ENCODE measurements at places on chromosomes 4 and X.

DNA sequence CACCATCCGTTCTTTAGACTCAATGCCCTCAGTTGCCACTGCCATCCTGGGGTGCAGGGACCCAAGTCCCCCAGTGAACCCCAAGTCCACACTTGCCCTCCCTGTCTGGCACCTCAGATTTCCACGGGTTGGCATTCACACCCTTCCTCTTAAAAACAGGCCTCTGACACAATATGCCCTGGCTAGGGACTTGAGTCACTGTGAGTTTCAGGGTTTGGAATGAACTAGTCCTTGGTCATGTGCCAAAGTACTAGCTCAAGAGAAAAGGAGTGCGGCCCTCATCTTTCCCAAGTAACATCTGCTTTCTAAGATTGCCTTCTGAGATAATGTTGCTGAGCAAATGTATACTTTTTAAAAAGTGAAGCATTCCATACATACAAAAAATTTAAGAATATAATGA is 134.0 kb downstream of the MID1 start:
- no peak for DNase-seq

GRCh38 chr4:139208404-139208945 is 31.5 kb upstream of the ELF2 start:
- DNase-seq = peak; percentile 46

DNA sequence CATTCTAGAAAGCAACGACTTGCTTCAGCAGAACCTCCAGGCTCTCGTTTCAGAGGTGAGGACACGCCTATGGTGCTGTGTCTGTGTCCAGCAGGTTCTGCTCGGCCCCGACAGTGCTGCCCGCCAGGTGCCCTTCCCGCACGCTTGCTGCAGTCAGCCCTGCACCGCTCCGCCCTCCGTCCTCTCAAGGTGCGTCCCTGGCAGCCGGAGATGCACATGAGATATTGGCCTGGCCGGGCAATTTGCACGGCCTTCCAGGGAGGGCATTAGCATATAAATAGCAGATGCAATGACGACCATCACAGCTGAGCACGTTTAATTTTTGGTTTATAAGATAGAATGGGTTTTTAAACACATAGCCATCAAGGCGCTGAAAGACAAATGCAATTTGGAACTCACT is 14.4 kb downstream of the UVSSA start:
- DNase-seq = no peak

DNA sequence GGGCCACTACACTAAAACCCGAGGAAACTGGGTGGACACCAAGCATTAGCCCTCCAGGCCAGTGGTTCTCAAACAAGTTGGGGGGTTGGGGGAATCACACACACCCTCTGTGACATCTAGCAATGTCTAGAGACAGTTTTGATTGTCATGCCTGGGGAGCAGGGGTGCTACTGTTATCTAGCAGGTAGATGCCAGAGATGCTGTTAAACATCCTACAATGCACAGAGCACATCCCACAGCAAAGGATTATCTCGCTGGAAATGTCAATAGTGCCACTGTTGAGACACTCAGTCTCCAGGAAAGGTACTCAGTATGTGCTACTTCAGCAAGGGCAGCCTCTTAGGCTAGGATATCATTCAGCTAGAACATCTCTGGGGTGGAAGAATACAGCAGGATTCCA is 1.3 kb downstream of the SMC1A start:
- DNase-seq = no peak

DNA sequence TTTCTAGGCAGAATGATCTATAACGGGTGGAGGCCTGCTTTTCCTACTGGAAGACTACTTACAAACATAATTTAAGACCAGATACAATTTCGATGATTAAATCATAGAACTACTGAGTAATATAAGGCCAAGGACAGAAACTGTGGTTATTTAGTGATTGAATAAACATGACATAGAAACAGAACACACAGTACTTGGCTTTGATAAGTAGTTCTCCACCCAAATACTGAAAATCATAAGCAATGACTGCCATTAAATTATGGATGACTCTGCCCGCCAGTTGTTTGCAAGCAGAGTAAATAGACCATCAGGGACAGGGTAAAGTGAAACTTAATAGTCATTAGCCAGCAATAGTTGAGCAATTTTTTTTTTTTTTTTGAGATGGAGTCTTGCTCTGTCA is 17.2 kb upstream of the SMIM14 start:
- no peak for DNase-seq

GRCh38 chr4:3420606-3420955 is 21.2 kb upstream of the HGFAC start:
- peak; percentile 21 for DNase-seq

GRCh38 chrX:109614951-109615350 is 10.0 kb downstream of the KCNE5 start:
- DNase-seq = peak; percentile 25

GRCh38 chrX:17056868-17057608 is 110.6 kb downstream of the REPS2 start:
- no peak for DNase-seq

- no peak for DNase-seq
Measured at GRCh38 chr4:55763996-55764395, 55.6 kb upstream of the EXOC1L start.

DNA sequence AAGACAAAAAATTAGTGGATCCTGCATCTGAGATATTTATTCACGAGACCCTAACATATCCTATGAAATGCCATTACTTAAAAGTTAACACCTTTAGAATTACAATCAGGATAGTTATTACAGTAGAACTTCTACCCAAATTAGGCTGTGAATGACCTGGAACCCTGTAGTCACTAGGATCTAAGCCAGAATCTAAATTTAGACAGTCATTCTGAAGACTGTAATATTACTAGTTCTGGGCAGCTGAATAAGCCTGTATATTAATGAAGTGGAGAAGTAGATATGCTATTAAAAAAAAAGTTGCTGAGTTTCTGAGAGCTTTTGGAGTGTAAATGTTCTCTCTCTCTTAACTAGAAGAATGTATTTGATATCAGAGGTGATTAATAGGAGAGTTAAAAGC is 67.0 kb downstream of the FAM13A start:
- no peak for DNase-seq

- DNase-seq = no peak
Measured at GRCh38 chrX:118682258-118683014, 45.0 kb upstream of the IL13RA1 start.

DNA sequence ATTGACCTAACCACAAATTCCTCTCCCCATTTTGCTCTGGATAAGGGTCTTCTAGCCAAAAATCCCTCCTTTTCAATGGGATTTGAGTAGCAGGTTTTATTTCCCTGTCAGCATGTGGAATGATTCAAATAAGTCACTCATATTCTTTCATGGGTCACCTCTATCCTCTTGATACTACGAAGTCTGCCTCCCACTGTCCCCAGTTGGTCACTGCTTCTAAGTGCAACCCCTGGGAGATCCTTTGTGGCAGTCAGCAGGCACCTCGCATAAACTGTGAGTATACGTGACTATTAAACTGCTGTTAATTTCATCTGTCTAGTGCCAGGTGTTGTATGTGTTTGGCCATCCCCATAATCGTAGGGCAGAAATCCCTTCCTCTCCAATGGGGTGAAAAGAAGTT is 1667.9 kb upstream of the PCDH7 start:
- no peak for DNase-seq

- no peak for DNase-seq
Measured at GRCh38 chr4:14615671-14616070, 386.6 kb upstream of the CPEB2 start.

- DNase-seq = no peak
Measured at GRCh38 chrX:1788300-1788911, 173.5 kb downstream of the ASMT start.

DNA sequence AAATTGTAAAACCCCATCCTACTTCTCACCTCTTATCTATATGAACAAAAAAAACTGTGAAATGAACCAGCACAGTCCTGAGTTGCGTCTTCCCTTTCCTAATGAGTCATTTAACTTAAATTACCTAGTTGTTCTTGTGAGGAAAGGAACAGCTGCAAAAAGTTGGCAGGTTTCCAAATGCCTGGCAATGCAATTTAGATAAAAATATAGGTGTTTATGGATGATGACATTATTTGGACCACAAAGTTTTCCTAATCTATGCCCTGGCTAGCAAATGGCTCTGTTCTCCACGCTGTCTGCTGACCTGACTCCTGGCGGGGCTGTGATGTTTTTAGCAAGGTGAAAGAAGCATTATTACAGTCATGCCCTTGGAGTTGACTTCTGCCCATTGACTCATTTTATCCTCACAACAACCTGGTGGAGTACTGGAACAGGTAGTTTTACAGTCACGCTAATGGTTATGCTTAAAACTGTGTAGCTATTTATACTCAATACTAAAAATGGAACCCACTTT is 29.8 kb upstream of the RELL1 start:
- DNase-seq = no peak

- no peak for DNase-seq
Measured at GRCh38 chrX:12896935-12897334, 9.5 kb upstream of the TLR8 start.

DNA sequence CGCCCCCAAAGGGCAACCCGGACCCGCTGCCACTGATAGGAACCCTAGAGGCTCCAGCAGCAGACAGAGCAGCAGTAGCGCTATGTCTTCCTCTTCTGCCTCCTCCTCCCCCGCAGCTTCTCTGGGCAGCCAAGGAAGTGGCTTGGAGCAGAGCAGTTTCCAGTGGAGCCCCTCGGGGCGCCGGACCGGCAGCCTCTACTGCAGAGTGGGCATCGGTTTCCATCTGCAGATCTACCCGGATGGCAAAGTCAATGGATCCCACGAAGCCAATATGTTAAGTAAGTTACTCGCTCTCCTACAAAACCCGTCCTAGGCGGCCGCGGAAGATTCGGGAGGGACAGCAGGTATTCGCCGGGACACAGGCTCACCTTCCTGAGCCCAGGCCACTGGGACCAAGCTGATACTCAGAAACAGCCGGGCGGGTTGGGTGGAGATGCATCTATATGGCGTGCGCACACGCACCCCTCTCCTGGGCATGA is 477 bp downstream of the FGF5 start:
- DNase-seq = peak; percentile 71

GRCh38 chr4:53315300-53315699 is 50.6 kb downstream of the SCFD2 start:
- DNase-seq = no peak

DNA sequence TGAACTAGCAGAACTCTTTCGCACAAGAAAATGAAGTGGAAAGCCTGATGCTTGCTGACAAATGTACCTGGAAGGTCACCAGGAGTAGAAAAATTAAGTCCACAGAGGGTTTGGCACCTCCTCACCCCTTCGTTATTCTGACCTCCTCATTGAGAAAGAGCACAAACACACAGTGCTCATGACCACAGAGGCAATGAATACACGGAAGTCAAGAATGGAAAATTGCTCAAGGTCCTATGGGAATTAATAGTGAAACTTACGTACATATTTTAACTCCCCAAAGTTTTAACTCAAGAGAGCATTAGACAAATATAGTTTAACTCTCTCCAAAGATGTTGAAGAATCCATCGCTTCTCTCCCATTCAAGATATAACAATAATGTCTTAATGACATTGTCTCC is 83.6 kb upstream of the CAMK2D start:
- no peak for DNase-seq

- DNase-seq = no peak
Measured at GRCh38 chrX:4550018-4550417, 836.6 kb upstream of the PRKX start.

- DNase-seq = no peak
Measured at GRCh38 chr4:40978548-40978947, 228.8 kb downstream of the NSUN7 start.

DNA sequence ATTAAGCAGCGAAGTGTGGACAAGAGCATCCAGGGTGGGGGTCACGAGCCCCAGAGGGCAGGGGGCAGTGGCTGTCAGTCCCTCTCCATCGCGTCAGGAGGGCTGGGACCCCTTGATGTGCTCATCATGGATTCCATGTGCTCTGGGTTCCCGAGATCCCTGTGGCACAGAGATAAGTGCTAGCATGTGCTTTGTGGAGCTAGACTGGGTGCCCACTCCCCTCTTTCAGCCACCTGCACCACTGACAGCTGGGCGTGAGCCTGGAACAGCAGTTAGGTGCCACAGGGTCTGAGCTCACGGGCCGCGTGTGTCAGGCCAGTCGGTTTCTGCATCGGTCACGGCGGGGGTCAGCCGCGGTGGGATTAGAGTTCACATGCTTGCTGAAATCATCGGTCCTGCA is 24.3 kb downstream of the CPZ start:
- no peak for DNase-seq

GRCh38 chr4:150126201-150126863 is 48.1 kb downstream of the DCLK2 start:
- peak; percentile 62 for DNase-seq

GRCh38 chr4:116598980-116599789 is 486.2 kb downstream of the TRAM1L1 start:
- DNase-seq = no peak

DNA sequence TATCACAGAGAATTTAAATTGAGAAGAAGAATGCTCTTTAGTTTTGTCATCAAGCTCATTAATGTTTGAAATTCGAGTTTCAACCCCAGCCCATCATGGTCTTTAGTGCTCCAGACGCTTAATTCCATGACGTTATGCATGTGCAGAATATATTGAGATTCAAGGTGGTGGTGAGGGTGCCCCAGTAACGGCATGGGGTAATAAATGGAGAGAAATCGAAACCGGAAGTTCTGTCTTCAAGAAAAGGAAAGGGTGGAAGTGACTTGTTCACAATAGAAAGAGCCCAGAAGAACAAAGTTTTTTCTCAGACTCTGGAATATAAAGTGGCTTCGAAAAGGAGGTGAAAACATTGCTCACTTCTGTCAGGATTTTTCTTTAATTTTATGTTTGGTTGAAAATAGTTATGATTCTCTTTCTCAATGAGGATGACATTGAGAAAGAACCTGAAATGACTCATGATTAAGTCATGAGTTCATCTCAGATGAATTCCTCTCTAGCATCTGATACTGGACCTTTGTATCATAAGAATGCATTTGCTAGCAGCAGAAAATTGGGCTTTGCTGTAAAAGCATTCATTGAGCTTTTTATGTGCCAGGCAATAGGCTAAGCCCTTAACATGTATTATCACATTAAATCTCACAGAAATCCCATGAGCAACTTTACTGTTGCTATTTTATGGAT is 779 bp upstream of the DDX60L start:
- peak; percentile 85 for DNase-seq

DNA sequence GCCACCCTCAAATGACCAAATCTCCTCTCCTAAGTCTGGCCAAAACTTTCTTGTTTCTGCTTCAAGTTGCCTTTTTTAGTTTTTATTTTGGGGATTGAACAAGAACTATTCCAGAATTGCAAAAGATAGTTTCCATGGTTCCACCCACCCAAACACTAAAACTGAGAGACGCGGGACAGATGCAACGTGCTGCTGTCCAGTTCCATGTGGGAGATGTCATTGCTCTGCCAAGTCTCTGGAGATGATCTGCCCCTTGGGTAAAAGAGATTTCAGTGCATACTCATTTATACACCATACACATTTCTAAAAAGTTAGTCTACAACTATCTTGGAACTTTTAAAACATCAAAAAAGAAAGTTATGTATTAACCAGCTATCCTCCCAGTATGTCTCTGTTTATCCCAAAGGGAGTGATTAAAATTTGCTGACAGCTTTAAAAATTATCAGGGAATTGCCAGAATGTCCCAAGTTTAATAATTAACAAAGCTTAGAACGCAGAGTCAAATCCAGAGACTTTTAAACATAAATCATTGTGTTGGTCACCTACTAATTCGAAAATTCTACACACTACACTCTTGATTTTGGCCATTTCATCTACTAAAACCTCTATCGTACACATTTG is 3.2 kb downstream of the MAOB start:
- no peak for DNase-seq

- DNase-seq = peak; percentile 70
Measured at GRCh38 chr4:107863416-107863815, 38.7 kb downstream of the SGMS2 start.
